ENCODE measurements at places on chromosomes 3 and 15. TPM values are rescaled to one million over a fixed set of nuclear protein-coding genes. Genes with fewer than 3 reads are reported as not detected.

Gene ESYT3
- not detected for total RNA-seq

Gene MRPS22
- total RNA-seq: 8.3 TPM

- DNase-seq: no peak
Observed at GRCh38 chr3:34200576-34200975, 402.1 kb downstream of the PDCD6IP start.

- DNase-seq: no peak
Observed at GRCh38 chr15:77634266-77634962, 1.7 kb upstream of the LINGO1 start.

GRCh38 chr3:154122552-154122911 is 1.3 kb downstream of the ARHGEF26 start:
- no peak for DNase-seq

DNA sequence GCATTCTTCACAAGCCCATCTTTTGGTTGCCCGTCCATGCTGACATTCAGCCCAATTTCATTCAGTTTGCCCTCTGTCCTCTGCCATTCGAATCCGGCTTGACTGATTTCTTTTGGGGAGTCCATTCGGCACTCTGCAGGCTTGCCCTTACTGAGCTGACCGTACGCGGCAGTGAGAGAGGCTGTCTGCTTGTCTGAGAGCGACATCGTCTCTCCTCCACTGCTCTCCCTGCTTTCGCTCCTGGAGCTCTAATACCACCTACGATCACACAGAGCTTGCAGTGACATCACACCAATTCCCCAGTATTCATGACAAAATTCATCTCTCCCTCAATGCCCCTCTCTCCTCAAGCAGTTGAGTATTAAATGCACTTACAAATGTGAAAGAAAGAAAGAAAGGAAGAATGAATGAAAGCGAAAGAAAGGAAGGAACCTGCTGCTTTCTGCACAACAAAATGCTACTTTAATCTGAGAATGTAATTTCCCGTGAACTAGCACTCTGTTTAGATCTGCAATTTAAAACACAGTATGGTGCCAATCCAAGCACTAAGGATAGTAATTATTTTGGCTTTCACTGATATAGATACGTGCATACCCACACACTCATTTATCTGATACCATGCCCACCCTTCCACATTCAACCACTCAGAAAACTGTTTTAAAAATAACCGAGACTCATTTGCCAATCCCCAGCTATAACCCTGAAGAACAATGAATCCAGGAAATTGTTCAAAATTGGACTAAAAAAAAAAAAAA is 89.5 kb downstream of the DHX30 start:
- no peak for DNase-seq
